ENCODE measurements at places on chromosomes 7 and 10.
A peak's percentile ranks its signal among the peaks of the same experiment; 100 is the strongest.

DNA sequence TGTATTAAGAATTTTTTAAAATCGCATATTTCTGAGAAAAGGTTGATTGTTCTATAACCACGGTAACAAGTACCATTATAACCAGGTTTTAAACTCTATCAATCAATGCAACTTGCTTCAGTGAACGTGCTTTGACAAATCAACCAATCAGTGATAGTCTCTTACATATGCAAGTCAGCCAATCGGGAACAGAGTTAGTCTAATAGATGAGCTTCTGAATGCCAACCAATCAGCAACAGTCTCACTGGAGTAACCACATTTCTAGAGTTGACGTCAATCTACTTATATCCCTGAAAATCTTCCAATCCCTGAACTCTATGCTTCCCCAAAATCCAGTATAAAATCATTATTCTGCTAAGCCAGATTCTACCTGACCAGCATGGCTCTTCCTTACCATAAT lies 44.7 kb upstream of the TRUB1 start:
- DNase-seq = peak; percentile 47

- DNase-seq = no peak
These were observed 69.1 kb downstream of the GCC1 start for GRCh38 chr7:127516320-127516719.

- peak; percentile 69 for DNase-seq
These were observed 287.1 kb upstream of the C7orf33 start for GRCh38 chr7:148303295-148304082.

- DNase-seq = no peak
These were observed 93.5 kb downstream of the AKAP9 start for GRCh38 chr7:92034116-92034515.

DNA sequence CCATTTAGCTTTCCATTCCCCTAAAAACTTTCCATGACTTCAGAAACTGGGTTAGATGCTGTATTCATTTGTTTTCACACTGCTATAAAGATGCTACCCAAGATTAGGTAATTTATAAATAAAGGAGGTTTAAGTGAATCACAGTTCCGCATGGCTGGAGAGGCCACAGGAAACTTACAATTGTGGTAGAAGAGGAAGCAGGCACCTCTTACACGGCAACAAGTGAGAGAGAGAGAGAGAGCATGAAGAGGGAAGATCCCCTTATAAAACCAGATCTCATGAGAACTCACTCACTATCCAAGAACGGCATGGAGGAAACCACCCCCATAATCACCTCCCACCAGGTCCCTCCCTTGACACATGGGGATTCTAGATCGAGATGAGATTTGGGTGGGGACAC lies 336.8 kb downstream of the TFEC start:
- no peak for DNase-seq

GRCh38 chr10:70352401-70353097 lies 29.9 kb downstream of the LRRC20 start:
- no peak for DNase-seq

- DNase-seq = no peak
These were observed 472.8 kb upstream of the ADARB2 start for GRCh38 chr10:2210088-2210487.

GRCh38 chr10:46514899-46515298 lies 41.6 kb downstream of the GPRIN2 start:
- DNase-seq = no peak

GRCh38 chr10:49610114-49610457 lies at the start of gene SLC18A3:
Gene SLC18A3 (plus strand): TSS chr10:49610310. CDS start chr10:49610741, 431 bp downstream.
- no peak for DNase-seq

DNA sequence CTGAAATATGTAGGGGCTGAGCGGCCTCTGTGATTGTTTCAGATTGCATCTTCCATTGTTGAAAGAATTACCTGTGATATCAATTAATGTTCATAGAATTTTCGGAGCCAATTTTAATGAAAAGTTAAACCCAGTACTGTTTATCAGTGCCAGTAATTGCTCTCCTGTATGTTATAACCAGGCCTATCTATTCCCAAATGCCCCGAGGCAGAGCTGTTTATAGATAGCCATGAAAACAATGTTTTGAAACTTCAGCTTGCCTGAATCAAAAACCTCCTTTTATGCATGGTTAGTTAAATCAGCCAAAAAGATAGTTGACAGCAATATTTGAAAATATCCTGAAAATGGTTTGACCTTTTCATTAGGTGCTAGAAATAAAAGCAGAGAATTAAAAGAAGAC lies 50.1 kb upstream of the HDAC9 start:
- DNase-seq = no peak

DNA sequence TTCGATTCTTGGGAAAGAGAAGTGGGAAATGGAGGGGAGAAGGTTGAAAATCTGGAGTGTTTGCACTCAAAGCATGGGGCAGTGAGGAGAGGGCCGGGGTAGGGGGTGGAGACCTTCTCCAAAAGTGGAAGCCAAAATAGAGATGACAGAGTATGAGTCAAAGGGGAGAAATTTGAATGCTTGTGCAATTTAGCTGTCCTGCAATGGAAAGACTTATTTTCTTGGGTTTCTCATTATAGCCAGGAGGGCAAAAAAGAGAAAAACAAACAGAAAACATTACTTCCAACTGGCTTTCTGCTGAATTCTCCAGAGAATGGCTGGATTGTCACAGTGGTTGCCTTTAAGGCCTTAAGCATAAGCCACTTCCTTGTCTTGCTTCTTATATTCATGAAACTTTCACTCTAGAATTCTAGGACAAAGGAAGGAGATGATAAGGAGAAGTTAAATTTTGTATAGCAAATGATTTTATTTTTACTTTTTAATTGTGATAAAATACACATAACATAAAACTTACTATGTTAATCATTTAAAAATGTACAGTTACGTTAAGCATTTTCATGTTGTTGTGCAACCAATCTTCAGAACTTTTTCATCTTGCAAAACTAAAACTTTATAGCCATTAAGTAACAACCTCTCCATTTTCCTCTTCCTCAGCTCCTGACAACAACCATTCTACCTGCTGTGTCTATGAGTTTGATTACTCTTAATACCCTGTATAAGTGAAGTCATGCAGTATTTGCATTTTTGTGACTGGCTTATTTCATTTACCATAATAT lies 100.2 kb downstream of the GPR85 start:
- DNase-seq = peak; percentile 30

- DNase-seq = no peak
These were observed 4.5 kb downstream of the GPRIN2 start for GRCh38 chr10:46551701-46552525.

GRCh38 chr7:22759721-22760120 lies 32.7 kb downstream of the IL6 start:
- peak; percentile 28 for DNase-seq

DNA sequence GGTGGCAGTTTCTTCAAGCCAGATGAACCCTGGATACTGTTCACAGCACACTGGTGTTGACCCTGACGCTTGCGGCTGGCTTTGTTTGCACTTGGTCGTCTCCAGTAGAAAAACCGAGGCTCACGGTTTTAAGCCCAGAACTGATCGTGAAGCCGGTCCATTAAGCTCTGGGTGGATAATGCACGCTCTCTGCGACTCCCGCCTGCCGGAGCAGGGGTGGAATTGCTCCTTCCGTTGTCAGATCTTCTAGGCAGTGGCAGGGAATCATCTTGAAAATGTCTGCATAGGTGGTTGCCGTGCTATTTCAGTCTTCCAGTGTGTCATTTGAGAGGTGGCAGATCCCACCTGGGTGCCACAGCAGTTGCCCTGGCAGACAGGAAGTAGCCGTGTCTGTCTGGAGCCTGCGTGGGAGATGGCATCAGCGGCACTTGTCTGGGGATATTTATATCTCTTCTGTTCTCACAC lies 35.9 kb upstream of the AP5Z1 start:
- DNase-seq = peak; percentile 65

GRCh38 chr10:124595143-124595883 lies 133.7 kb downstream of the LHPP start:
- DNase-seq = no peak

GRCh38 chr7:156090988-156091387 lies 278.7 kb upstream of the SHH start:
- no peak for DNase-seq

- DNase-seq = no peak
These were observed 985.1 kb upstream of the LRRN3 start for GRCh38 chr7:110105840-110106239.

GRCh38 chr7:115356139-115356746 lies 434.3 kb downstream of the MDFIC start:
- peak; percentile 6 for DNase-seq

DNA sequence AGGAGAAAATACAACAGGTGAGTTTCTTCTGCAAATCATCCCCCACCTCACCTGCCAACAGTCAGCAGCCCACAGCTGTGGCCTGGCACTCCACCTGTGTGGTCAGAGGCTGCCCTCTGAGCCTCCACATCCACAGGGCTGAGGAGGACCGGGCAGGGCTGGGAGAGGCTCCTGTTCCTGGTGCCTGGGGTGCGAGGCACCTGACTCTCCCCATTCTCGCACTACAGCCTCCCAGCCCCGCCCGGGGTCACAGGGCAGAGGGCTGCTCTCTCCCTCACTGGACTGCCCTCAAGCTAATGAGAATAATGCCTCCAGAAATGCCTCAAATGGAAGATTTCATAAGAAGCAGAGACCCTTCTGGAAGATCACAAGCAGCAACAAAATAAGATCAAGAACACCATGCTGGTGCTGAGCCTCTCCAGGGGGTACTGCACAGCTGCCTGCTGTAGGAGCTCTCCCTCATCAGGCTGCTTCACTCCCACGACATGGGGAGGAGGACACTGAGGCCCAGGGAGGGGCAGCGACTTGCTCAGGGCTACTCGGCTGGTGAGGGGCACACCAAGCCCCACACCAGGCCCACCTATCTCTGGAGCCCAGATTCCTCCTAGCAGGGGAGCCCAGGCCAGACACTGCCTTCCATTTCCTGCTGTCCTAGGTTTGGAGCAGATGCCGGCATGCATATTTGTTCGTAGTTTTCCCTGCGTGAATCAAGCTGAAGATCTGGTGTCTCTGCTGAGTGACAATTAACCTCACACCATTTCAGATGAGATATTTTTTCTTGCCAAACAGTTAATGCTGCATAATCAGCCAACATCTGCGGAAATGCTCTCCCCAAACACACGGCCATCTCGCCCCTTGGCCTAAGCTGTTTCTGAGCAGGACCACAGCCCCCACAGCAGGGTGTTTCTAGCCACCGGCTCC lies 76.5 kb downstream of the FAM53B start:
- DNase-seq = no peak

DNA sequence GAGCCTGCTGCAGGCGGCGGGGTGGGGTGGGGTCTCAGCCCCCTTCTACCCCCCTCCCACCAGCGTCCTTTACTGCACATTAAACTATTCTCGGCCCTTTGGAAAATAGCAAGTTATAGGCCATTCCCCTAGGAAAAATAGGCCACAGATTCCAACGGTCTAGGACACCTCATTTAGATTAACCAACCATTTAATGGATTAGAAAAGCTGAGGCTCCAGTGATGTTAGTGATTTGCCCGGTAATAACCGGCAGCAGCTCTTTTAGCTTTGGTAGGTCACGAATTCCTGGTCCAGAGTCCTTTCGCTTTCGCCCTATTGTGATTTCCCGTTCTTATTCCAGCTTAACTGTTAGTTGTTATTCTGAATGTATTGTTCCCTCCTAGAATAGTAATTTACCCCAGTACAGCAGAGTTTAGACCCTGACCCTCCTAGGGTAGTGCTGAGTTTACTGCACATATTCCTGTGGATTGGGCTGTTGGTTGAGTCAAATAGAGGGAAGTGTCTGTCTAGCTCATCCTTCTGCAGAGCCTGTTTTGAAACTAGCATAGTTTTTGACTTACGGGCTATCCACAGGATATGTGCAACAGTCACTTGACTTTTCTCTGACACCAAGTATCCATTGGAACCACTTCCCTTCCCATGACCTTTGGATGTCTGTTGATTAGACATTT lies 754 bp downstream of the GSTO1 start:
- DNase-seq = peak; percentile 71

DNA sequence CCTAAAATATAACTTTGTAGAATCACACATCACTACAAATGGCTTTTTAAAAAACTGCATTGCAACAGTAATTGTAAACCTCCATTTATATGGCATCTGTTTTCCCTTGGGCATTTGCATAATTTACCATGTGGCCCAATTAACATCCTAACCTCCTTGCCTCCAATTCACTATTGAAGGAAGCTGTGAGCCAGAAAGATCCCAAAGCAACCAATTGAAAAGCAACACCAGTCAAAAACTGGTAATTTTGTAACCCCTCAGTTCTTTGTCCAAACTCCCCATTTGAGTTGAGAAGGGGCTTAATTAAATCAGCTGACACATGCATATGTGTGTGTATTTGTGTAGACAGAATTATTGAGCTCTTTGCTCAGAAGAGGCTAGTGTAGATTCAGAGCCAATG lies 90.3 kb downstream of the FAM13C start:
- no peak for DNase-seq

- no peak for DNase-seq
These were observed 31.2 kb downstream of the P4HA1 start for GRCh38 chr10:73065441-73065840.

DNA sequence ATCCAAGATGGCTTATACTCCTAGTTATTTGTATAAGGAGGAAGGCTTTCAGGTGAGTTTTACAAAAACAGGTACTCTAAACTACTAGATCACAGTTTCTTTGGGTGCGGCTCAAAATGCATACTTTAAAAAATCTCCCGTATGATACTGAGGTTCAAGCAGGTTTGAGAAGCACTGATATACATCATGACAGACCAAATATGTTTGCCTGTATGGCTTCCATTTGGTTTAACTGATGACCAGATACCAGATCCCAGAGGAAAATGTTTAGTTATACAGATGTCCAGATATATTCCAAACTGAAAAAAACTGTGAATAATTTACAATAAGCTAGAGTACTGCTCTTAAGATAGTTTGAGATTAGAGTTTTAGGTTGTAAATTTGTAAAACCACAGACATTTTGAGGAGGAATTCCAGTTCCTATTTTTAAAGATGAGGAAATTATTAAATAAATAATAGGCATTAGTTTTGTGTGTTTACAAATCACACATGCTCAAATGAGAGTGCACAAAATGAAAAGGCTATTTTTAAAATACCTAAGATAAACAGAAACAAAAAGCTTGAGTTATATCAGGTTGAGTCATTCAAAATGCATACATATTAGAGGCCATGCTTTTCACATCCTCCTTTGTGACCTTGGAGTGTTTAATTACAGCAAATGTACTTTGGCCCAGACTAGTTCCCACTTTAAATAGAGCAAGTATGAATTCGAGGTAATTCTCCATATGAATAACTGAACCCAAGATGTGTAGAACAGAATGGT lies 60.5 kb downstream of the SEMA3C start:
- peak; percentile 48 for DNase-seq

- no peak for DNase-seq
These were observed 630 bp upstream of the LIPA start for GRCh38 chr10:89252225-89252585.

DNA sequence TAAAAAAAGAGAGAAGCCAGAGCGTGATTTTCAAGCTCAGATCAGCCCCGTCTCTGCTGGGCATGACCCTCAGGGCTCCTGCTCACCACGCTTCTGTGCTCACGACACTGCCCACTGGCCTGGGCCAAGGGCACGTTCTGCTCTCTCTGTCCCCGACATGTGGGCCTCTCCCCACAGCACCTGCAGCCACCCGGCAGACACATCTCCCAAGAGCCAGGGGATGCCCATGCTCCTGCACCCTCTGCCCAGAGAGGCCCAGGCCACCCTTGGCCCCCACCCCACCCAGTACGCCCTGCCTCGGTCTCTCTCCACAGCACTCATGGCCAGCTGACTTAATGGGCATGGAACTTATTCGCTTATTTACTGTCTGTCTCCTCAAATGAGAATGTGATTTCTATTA lies 175.4 kb upstream of the RNF32 start:
- DNase-seq = no peak
